ENCODE measurements at places on chromosomes 3 and 15.
A peak's percentile ranks its signal among the peaks of the same experiment; 100 is the strongest.

DNA sequence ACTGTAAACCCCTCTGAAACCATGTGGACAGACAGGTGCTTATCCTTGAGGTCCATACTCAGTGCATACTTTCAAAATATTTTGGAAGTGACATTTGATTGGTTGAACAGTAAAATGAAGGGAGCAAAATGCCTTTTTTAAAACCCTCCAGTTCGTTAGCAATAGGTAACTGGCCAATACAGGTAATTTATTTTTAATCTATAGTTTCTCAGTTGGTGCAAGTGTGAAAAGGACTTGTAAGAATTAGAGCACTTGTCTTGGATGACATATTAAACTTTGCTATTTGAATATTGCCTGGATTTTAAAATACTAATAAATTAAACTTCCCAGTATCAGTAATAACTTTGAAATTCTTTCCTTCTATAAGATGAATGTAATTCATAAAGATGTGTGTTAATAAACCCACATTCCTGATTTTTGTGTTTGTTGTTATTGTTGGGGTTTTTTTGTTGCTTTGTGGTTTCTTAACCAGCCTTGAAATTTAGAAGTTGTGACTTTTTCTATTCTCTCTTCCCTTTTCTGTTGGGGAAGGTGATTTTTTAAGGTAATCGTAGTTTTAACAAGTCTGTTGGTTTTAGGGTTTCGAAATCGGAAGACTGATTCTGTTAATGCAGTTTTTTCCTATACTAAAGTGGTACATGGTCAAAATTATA, 90.0 kb downstream of the STT3B start:
- DNase-seq = no peak

DNA sequence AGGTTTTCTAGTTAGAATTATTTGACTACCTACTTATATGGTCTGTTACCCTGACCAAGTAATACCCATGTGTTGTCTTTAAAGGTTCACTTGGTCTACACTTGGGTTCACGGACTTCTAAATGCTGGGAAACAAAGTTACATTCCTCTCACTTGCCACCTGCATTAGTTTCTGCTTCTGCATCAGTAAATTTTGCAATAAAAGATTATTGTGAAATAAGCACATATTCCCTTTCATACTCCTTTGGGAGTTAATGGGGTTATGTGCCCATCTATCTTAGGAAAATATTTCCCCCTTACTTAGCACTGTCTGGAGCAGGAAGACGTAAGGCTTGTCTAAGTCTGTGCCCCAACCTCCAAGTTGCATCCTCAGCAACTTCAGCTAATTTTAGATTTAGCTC, 160.7 kb downstream of the FRMD5 start:
- DNase-seq = no peak

GRCh38 chr3:114451561-114452018, 157.8 kb downstream of the TIGIT start:
- no peak for DNase-seq

DNA sequence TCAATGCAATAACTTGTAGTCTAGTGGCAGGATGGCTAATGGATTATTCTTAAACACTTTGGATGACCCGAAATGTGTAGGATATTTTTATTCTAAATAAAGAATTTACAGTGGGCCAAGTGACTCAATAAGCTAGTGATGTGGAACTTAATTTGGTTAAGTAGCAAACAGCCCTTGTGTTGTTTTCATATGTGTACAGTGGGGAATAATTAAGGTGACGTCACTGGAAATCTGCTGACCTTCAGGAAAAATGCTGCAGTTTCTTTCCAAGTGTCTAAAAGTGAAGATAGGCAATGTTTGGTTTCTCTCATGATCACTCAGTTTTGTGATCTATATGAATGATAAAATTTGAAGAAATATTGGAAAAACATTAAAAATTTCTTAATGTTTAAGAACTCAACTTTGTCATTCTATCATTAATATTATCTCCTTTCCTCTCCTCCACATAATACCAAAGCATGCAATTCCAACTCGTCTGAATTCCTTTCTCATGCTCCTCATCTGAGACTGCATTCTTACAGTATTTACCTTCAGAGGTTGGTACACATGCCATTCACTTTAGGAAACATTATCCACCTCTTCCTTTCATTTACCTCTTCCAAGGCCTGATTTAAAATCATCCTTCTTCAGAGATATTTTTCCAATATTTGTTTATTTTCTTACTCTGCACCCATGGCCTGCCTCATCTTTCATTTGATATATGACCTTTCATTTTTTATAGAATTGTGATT, 414.6 kb upstream of the ARPP21 start:
- DNase-seq = no peak

GRCh38 chr3:107523289-107523538, 452 bp downstream of the BBX start:
- peak; percentile 50 for DNase-seq

GRCh38 chr3:8608791-8609467, 35.7 kb downstream of the SSUH2 start:
- no peak for DNase-seq

DNA sequence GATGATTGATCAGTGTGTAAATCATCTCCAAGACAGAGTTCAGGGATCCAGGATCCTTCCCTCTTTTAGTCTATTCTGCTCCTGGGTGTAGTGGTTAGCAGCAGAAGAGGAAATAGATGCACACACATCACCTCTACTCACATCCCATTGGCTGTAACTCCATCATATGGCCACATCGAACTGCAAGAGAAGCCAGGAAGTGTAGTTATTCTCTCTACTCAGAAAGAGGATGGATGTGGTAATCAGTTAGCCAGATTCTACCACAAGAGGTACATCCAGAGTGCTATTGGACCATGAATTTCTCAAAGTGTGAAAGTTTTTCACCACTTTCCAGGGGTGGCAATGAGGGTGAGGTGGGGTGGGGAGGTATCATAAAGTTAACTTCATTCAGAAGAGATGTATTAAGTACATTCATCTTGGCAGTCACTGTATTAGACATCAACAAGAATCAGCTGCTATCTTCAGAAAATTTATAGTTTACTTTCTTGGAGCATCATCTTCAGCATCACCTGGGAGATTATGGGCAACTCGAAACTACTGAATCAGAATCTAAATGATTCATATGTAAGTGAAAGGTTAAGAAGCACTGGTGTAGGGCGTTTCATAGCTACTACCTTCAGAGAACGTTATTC, 60.6 kb upstream of the GAP43 start:
- no peak for DNase-seq

GRCh38 chr3:72496051-72496670, 352.1 kb downstream of the SHQ1 start:
- no peak for DNase-seq

- no peak for DNase-seq
These were observed 11.3 kb upstream of the IQGAP1 start for GRCh38 chr15:90376789-90377188.

- no peak for DNase-seq
These were observed 82.2 kb downstream of the PCCB start for GRCh38 chr3:136332302-136332701.

GRCh38 chr3:168961271-168961670, 702.2 kb downstream of the MECOM start:
- no peak for DNase-seq

DNA sequence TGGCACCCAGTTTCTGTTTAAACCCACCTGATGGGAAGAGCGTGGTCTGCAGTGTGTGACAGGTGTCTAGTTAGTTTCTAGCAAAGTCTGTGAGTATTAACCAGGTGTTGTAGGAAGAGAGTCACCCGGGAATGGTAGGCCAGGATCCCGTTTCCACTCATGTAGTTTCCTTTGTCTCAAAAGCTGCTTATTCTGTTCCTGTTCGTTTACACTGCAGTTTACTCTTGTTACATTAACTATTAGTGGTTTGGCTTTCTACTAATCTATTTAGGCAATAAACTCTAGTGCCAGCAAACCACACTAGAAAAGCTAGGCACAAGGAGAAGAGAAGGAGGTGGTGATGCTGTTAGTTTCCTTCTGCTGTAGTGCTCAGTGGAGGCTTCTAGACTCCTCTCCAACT, 32.7 kb downstream of the WDR76 start:
- DNase-seq = no peak

DNA sequence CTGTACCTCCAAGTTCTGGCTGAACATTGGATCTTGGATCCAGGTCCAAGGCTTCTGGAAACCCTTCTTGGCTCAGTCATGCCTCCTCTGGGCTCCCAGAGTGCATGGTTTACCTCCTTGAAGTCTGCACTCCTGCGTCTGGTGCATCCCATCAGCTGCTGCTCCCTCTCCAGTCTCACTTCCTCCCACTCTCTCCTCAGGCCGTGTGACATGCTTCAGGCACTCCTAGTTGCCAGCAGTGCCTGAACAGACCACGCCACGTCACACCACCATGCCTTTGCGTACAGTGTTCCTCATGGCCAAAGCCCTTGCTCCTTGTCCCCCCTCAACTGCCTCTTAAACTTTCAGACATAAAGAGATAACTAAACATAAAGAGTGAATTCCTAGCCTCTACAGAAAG, 5.7 kb downstream of the GPR27 start:
- DNase-seq = no peak

- no peak for DNase-seq
These were observed 10.2 kb downstream of the ATP10A start for GRCh38 chr15:25852661-25853524.

GRCh38 chr15:34154725-34155204, 52.9 kb downstream of the PGBD4 start:
- DNase-seq = no peak

GRCh38 chr3:134423153-134423552, 48.9 kb upstream of the AMOTL2 start:
- peak; percentile 75 for DNase-seq

DNA sequence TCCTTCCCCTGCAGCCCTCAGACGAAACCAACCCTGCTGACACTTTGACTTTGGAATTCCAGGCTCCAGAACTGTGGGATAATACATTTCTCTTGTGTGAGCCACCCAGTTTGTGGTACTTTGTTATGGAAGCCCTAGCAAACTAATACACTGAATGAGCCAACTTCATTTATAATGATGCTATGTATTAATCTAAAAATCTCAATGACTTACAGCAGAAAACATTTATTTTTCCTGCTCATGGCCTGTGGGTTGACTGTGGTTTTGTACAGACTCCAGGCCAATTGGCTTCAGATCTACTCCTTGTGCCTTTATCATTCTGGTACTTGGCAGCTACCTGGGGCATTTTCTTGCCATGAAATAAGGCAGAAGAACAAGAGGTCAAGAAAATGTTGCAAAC, 152.4 kb downstream of the EBLN2 start:
- DNase-seq = no peak

- DNase-seq = no peak
These were observed 35.2 kb upstream of the GLCE start for GRCh38 chr15:69125236-69125635.

DNA sequence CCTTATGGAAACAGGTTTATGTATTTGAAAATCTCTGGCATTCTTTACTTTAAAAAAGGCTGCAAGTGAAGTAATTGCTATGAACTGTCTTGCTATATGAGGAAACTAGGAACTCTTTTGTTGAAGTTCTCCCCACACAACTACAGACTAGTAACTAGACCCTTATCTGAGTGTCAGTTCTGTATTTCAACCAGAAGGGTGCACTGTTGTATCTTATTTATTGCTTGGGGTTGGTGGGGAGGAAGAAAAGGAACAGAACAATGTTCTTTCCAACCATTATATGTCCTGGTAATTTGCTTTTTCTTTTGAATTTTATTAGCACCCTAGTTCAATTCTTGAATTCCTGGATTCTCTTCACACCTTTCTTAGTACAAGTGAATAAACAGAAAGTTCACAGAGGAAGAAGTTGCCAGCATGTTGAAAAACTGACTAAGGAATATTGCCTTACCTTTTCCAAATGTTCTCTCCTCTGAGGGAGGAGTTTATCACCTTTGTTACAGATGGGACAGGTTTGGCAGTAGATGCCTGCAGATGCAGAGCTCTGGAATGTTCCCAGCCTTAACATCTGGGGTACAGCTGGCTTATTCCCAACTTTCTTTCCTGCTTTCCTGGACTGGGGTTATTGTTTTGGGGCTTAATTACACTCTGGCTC, 162.4 kb upstream of the CFAP20DC start:
- peak; percentile 53 for DNase-seq

DNA sequence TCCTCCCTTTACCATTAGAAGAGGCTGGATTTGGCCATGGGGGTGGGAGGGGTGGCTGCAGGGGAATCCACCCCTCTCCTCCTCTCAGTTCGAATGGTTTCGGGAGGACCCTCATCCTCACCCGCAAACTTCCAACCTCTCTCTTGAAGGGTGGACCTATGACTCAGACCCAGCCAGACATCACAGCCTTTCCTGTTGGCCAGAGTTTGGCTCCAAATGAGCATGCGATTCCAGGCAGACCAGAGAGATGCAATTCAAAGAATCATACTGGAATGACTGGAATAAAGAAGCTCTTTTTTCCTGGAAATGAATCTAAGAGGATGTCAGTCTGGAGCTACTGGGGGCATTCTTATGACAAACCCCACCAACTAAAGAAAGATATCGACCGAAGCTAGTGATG, 516.7 kb upstream of the MDFIC2 start:
- DNase-seq = no peak

DNA sequence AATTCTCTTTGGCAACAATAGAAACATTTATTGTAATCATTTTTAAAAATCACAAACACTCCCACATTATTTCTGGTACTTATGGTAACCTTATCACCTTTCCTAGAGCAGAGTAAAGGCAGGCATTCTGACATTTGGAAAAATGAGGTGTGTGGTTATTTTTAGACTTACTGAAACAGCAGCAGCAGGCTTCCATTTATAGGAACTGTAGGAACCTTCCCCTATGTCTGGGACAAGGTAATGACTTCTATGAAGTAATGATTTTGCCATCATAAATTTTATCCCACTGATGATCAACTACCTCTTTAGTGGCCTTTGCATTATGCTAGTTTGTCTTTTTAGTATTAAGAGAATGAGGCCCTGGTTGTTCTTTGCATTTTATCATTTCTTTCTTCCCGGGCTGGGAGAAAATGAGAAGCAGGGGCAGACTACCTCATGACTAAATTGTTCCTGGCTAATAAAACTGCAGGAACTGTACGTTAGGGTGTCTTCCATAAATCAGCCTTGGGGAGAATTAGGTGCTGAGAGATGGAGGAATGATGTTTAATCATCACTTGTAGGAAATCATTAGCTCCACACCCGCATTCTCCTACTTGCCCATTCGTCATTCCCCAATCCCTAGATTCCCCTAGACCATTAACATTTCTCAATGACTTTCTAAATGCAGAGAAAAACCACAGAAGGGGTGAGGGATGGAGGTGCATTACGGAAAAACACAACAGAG, 680.3 kb downstream of the AGBL1 start:
- DNase-seq = no peak

DNA sequence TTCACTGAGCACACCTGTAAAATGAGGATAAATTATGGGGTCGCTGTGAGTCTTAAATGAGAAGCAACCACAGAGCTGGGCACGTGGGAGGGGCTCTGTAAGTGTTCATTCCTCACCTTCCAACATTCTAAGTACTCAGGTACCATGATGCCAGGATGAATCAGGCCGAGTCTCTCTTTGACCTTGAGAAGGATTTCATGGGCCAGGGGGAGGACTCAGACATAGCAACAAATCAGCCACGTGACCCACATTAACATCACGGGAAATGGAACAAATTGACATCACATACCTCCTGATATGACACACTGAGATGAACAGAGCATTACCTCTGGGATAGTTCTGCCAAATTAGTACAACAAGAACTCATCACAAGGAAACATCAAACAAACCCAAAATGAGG, 35.2 kb upstream of the USP3 start:
- no peak for DNase-seq

Data from iPS-NIHi11 (cell line).